ENCODE measurements at places on chromosomes 13 and 19.

DNA sequence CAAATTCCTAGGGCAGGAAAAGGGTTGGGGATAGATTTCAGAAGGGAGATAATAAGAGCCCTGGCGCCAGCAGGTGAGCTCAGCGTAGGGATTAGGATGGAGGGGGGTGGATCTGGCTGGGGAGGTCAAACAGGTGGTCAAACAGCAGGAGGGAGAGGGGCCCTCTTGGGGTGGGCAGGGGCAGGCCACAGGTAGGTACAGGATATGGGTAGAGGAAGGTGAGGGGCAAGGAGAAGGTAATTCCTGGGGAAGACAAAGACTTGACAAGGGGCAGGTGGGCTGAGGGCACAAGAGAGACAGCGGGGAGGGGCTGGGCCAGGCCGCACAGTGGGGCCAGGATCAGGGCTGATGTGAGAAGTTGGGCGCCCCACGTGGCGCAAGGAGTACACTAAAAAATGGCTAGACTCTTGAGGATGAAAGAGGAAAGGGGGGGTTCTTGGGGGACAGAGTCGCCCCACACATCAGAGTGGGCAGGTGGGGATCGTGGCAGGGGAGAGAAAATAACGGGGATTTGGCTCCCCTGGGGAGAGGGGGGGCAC, 713 bp downstream of the KRI1 start:
- DNase-seq = no peak

DNA sequence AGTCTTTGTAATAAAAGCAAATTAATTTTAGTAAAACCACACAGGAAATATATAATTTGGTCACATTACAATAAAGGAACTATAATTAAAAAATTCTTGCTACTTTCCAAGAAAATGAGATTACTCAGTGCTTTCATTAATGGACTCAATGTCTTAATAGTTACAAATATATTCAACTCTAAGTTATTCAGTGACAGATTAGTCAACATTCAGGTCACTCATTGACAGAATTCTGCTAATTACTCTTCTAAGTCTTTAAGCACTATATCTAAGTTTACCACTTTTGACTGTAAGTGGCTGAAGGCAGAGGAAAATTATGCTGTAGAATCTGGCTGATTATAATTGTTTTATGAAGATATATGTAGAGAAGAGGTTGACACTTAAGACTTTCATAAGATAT, 1365.0 kb downstream of the EFNB2 start:
- DNase-seq = no peak

DNA sequence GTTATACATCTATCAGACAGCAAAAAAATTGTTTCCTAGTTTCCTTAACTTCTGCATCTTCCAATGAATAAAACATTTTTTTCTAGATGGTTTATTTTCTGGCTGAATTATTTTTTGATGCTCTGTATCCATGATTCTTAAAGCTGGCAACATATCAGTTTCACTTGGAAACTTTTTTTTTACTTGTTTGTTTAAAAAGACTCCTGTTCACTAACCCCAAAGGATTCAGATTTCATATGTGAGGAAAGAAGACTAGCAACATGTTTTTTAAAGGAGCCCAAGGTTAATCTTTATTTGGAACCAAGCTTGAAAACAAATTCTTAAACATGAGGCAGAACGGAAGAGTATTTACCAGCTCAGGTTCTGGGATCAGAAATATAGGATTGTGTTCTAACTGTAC, 632.3 kb downstream of the SLITRK6 start:
- no peak for DNase-seq

DNA sequence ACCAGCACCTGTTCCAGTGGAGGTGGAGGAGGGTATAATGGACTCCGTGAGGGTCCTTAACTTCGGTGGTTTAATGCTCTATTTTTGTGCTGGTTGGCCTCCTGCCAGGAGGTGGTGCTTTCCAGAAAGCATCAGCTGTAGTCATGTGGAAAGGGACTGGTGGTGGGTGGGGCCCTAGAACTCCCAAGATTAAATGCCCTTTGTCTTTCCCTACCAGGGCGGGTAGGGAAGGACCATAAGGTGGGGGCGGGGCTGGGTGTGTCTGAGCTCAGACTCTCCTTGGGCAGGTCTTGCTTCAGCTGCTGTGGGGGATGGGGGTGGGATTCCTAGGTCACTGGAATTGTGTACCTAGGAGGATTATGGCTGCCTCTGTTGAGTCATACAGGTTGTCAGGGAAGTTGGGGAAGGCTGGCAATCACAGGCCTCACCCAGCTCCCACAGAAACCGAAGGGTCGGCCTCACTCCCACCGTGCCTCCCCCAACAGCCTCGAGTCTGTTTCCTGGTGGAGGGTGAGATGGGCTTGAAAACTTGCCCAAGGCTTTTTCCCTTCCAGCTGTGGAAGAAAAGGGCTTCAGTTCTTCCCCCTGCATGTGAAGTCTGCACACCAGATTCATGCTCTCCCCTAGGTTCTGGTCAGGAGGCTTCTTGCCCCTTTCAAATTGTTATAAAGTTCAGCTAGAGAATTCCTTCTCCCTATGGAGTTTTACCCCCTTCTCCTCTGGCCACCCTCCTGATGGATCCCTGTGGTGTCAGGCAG, 60.3 kb upstream of the CLDN10 start:
- DNase-seq = no peak
